ENCODE measurements at places on chromosomes 3 and 15.

DNA sequence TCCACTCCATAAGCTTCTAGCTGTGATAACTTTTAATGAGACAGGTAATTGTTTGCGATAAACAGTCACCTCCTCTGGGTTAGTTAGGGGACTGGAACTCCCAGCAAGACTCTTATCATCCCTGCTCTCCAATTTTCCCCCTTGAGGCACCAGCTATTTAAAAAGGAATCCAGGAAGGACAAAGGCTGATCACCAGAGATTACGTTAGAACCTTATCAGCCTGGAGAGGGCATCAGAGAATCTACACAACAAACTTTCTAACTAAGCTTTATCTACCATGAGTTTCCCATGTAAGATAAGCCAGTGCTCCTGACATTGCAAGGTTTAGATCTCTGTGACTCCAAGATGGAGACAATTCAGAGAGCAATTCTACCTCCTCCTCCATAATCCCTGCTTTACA lies 31.3 kb downstream of the GPR176 start:
- no peak for DNase-seq

GRCh38 chr3:39282057-39282456 lies 2.2 kb upstream of the CX3CR1 start:
- DNase-seq = no peak

GRCh38 chr3:127082066-127082465 lies 99.2 kb downstream of the PLXNA1 start:
- DNase-seq = no peak

- DNase-seq = no peak
Measured at GRCh38 chr3:69460034-69460433, 74.1 kb upstream of the FRMD4B start.

DNA sequence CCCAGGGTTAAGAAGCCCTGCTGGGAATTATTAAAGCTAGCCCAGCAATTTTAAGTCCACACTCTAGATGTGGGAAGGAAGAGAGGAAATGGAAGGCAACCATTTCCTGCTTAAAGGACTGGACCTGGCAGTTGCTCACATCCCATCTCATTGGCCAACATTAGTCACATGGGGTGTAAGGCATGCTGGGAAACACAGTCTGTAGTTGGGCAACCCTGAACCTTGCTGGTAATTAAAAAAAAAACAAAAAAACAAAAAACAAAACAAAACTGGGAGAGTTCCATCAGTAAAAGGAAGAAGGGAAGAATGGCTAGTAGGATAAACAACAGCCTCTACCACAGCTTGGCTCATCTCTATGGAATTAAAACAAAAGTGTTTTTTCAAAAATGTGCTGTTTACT lies 136.0 kb downstream of the VGLL4 start:
- DNase-seq = no peak

GRCh38 chr3:32438596-32439344 lies 47.1 kb downstream of the CMTM7 start:
- no peak for DNase-seq

- DNase-seq = no peak
Measured at GRCh38 chr3:181755959-181756358, 44.2 kb downstream of the SOX2 start.

DNA sequence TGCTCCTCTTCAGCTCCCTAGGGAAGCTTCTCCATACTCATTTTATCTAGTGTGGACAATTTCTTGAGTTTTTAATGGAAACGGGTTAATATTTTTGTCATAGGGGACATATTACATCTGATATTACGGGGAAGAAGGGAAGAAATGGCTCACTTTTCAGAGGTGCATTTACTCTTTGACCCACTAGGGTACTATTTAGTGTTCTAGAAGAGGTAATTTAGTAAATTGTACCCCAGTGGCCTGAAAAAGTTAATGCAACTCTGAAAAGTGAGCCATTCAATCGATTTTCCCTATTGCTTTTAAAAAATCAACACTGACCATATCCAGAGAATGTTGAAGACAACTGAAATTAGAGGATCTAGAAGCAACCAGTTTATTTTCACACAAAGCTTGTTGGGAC lies 71.2 kb downstream of the MAP2K5 start:
- no peak for DNase-seq

DNA sequence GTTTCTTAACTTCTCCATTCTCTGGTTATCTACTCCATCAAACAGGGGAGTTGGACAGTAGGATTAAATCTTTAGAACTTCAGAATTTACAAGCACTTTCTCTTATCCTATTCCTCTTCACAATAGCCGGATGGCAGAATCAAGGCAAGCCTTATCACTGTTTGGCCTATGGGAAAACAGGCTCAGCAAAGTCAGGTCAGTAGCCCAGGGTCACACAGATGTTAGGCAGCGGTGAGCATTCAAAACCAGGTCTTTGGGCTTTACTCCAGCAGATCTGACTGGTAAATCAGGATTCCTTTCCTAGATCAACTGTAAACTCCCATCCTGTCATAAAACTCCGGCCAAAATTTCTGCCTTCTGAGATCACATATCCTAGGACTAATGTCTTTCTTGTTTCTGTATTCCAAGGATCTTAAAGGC lies 258.4 kb downstream of the OPA1 start:
- DNase-seq = no peak

GRCh38 chr3:38168151-38169026 lies 3.1 kb downstream of the OXSR1 start:
- no peak for DNase-seq

DNA sequence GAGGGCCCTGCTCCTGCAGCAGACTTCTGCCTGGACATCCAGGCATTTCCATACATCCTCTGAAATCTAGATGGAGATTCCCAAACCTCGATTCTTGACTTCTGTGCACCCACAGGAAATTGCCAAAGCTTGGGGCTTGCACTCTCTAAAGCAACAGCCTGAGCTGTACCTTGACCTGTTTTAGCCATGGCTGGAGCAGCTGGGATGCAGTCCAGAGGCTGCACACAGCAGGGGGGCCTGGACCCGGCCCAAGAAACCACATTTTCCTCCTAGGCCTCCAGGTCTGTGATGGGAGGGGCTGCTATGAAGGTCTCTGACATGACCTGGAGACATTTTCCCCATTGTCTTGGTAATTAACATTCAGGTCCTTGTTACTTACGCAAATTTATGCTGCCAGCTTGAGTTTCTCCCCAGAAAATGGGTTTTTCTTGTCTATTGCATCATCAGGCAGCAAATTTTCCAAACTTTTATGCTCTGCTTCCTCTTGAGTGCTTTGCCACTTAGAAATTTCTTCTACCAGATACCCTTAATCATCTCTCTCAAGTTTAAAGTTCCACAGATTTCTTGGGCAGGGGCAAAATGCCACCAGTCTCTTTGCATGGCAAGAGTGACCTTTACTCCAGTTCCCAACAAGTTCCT lies 11.8 kb upstream of the MYO5A start:
- DNase-seq = no peak

GRCh38 chr3:52072020-52072419 lies 15.6 kb upstream of the DUSP7 start:
- DNase-seq = no peak

DNA sequence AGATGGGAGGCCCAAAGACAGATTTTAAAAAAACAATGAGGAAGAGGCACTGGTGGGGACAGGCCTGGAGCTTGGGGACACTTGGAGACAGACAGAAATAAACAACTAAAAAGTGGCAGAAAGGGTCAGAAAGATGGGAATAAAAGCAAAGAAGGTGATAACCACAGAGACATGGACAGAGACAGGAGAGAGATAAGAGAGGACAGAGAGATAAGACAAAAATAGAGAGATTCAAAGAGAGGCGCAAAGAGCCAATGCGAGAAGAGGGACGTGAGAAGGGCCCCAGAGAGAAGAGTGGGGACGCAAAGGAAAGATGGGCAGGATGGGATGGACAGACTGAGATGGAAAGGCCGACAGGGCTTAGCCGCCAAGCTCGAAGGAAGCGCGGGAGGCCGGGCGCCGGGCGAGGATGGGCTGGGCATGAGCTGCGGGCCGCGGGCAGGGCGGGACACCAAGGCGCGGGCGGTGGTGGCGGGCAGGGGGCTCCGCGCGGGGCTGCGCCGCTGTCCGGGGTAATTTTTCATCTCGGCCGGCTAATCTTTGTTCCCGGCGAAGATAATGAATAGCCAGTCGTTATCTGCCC lies 3.1 kb upstream of the GATA2 start:
- no peak for DNase-seq

GRCh38 chr3:57151021-57151449 lies 14.1 kb downstream of the IL17RD start:
- no peak for DNase-seq

- no peak for DNase-seq
Measured at GRCh38 chr3:132661101-132661500, 972 bp downstream of the UBA5 start.

DNA sequence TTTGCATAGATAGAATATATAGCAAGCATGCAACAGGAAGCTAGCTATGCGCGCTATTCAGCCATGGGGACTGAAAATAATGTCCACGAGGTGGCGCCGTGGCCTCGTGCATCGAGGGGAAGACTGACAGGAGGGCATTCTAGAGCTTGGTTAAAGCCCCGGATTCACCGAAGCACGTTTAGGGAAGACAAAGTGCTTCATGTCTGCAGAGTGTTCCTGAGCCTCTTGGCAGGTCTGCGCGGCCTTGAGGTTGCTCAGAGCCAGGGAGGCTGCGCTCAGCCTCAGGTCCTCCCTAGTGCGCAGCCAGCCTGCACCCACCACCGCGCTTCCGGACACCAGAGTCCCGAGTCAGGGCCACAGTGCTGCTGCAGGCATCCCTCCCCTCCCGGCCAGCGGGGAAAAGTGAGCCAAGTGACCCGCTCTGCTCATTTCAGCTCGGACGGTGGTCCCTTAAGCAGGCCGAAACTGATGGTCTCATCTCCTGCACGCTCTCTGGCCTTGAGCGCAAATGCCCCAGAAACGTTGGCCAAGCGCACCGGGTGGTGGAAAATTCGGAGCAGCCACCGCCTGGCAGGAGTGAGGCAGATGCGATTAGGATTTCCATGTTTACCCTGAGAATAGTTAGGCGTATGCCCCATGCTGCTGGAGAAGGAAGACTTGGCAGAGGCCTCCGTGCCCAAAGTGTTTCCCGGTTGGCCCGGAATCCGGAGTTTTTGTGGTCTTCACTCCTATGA lies 24.8 kb downstream of the GABRA5 start:
- peak; percentile 77 for DNase-seq

DNA sequence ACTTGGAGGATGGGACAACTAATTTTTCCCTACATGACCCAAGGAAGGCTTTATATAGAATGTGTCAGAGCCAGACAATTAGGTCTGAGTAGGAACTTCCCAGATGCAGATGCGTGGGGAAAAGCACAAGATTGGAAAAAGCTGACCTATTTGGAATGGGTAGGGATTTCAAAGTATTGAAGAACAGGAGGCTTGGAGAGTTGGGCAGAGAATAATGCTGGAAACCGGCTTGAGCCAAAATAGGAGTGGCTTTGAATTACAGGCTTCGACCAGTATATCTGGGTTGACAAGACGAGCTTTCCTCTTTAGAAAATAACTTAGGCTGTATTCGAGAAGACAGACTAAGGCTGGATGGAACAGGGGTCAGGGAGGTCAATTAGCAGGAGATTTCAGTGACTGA lies 181.1 kb downstream of the GBE1 start:
- DNase-seq = no peak
